ENCODE measurements at places on chromosomes 12 and 14.

DNA sequence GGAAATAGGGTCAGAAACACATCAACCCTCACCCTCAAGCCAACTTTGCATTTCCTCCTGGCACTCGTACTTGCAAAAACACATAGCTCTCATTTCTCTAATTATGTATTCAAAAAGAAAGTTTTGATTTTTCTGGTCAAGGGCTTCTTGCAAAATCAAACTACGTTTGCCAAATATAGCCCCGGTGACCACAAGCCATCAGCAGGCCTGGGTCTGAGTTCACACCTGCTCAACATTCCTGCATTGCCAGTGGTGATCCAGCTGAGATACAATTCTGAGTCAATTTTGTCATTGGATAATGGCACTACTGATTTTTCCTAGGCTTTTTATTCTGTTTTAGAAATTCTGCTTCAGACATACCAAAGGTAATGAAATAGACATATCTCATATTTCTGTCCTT is 10.7 kb upstream of the BHLHE41 start:
- no peak overlapping the region for H3K4me3 ChIP-seq
- H3K27me3 ChIP-seq = peaks cover 18% of the 10 kb centered on the region
- H3K4me1 ChIP-seq = no peaks in the 10 kb centered on the region
- no peak overlapping the region for H3K27ac ChIP-seq

- no peaks in the 10 kb centered on the region for H3K27me3 ChIP-seq
- no peak for DNase-seq
- H3K27ac ChIP-seq = no peak overlapping the region
- no peak overlapping the region for H3K4me3 ChIP-seq
These were observed 23.2 kb downstream of the MAPK1IP1L start for GRCh38 chr14:55074662-55075061.

DNA sequence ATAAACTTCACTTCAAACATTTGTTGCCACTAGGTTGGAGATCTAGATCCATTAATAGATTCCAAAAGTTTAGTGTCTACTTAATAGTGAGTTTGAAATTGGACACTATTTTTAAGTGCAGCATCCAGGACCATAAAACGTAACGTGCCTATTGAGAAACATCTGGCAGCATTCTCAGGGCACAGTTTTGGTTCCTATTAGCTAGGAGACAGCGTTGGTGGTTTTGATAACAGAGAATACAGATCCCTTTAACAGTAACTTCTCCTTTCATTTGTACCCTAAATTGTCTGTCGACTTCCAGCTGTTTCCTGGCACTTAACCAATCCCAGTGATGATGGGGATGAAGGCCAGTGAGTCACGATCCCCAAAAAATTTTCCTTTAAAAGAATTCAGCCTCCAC is 25.8 kb downstream of the KCNK10 start:
- H3K4me3 ChIP-seq = no peak overlapping the region
- no peaks in the 10 kb centered on the region for H3K4me1 ChIP-seq
- no peak for DNase-seq
- H3K27me3 ChIP-seq = no peaks in the 10 kb centered on the region
- no peaks in the 10 kb centered on the region for H3K36me3 ChIP-seq
- H3K27ac ChIP-seq = no peak overlapping the region

DNA sequence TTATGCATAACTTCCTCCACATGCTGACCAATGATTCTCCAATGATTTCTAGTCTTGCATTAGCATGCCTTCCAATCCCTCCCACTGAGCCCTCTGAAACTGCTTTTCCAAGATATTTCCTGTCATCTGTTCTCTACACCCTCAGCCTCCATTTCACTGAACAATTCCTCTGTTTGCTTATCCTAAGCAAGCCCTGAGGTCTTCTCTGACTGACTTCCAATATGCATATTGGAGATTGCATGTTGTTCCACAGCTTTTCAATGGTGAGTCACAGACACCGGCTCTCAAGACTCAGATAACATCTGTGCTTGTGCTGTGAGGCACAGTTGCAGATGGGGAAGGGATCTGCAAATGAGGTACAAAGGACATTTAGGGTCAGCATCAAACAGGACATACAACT is 141.0 kb downstream of the SLC16A7 start:
- H3K4me3 ChIP-seq = no peak overlapping the region
- H3K27me3 ChIP-seq = no peaks in the 10 kb centered on the region
- no peaks in the 10 kb centered on the region for H3K4me1 ChIP-seq

GRCh38 chr12:75890660-75891059 is 140.9 kb downstream of the PHLDA1 start:
- no peak overlapping the region for H3K4me3 ChIP-seq
- DNase-seq = no peak
- no peaks in the 10 kb centered on the region for H3K4me1 ChIP-seq
- no peaks in the 10 kb centered on the region for H3K36me3 ChIP-seq
- H3K27me3 ChIP-seq = no peaks in the 10 kb centered on the region

GRCh38 chr12:119528241-119528640 is 65.3 kb upstream of the TMEM233 start:
- H3K27ac ChIP-seq = no peak overlapping the region
- H3K4me1 ChIP-seq = no peaks in the 10 kb centered on the region
- no peaks in the 10 kb centered on the region for H3K27me3 ChIP-seq
- DNase-seq = no peak
- no peaks in the 10 kb centered on the region for H3K36me3 ChIP-seq

All from DND-41 (cell line).